Neural progenitor cell (in vitro differentiated cells): ENCODE measurements at places on chromosomes 12 and 14.
A peak's percentile ranks its signal among the peaks of the same experiment; 100 is the strongest.

DNA sequence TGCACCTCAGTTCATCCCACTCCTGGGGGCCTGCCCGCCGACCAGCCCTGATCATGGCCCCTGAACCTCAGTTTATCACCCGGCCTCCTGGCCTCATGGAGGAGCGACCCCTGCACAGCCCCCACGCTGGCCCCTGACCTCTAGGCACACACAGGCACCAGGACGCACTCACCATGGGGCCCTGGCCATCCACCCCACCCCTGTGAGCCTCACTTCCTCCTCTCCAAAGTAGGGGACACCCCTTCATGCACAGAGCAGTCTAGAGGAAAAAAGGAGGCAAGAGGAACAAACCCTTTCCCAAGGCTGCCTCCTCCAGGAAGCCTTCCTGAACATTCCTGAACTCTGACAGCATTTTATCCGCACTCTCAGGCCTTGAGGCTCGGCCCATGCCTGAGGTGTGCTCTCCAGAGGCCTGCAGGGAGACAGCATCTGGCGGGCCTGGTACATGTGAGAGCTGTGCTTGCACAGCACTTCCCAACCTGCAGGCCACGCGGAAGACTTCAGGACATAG is 39.4 kb downstream of the CCNK start:
- H3K27me3 ChIP-seq = no peaks in the 10 kb centered on the region
- DNase-seq = no peak
- peaks cover 48% of the 10 kb centered on the region for H3K4me1 ChIP-seq
- no peaks in the 10 kb centered on the region for H3K36me3 ChIP-seq
- no peak overlapping the region for H3K4me3 ChIP-seq

GRCh38 chr14:51513281-51513680 is 138.4 kb upstream of the FRMD6 start:
- no peak for DNase-seq
- no peak overlapping the region for H3K4me3 ChIP-seq
- H3K36me3 ChIP-seq = no peaks in the 10 kb centered on the region
- no peak overlapping the region for H3K27ac ChIP-seq

GRCh38 chr14:101231828-101232227 is 328.3 kb upstream of the RTL1 start:
- no peaks in the 10 kb centered on the region for H3K36me3 ChIP-seq
- no peak overlapping the region for H3K27ac ChIP-seq
- no peak for DNase-seq
- H3K27me3 ChIP-seq = no peaks in the 10 kb centered on the region
- H3K4me1 ChIP-seq = peaks cover 21% of the 10 kb centered on the region
- no peak overlapping the region for H3K4me3 ChIP-seq

DNA sequence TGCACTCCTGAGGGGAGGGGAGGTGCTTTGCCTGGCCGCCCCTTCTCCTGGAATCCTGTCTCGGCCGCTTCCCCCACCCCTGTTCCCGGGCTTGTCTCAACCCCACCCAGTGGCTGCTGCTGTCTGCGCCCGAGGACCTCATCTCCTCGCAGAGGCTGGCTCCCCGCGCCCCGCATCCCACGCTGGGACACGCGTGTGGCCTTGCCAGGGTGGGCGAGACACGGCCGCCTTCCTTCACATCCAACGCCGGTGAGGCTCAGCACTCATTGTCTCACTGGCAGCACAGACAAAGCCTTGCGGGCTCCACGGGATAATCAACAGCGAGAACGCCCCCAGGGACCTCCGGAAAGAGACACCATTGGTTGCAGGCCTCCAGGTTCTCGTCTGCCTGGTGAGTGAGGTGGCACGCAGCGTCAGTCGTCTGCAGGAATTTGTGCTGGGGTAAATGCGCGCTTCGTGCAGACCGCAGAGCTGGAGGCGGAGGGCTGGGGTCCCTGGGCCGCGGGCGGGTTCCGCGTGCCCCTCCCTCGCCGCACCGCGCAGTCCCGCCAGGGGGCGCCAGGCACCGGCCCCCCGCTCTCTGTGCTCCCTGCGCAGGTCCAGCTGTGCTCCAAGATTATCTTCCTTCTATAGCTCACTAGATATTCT is 26.8 kb downstream of the CCDC177 start:
- peak overlapping the region; percentile 44 for H3K4me3 ChIP-seq
- H3K27ac ChIP-seq = no peak overlapping the region
- DNase-seq = peak; percentile 87
- no peaks in the 10 kb centered on the region for H3K27me3 ChIP-seq

DNA sequence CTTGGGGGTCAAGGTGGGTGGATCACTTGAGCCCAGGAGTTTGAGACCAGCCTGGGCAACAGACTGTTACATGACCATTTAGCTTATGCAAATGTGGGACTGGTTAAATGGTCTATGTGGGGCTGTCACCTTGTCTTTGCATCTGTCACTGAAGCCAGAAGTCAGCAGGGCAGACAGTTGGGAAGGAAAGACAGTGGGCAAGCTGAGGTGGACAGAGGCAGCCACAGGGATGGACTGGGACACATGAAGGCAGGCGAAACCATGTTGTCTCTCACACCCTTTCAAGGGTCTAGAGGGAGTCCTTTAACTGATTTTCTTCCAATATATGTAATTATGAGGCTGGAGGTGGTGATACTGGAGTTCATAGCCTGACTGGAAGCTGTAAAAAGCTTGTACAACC is 426.4 kb downstream of the TMEM121 start:
- H3K36me3 ChIP-seq = no peaks in the 10 kb centered on the region
- no peak overlapping the region for H3K4me3 ChIP-seq
- H3K27ac ChIP-seq = no peak overlapping the region
- H3K27me3 ChIP-seq = no peaks in the 10 kb centered on the region
- DNase-seq = no peak

DNA sequence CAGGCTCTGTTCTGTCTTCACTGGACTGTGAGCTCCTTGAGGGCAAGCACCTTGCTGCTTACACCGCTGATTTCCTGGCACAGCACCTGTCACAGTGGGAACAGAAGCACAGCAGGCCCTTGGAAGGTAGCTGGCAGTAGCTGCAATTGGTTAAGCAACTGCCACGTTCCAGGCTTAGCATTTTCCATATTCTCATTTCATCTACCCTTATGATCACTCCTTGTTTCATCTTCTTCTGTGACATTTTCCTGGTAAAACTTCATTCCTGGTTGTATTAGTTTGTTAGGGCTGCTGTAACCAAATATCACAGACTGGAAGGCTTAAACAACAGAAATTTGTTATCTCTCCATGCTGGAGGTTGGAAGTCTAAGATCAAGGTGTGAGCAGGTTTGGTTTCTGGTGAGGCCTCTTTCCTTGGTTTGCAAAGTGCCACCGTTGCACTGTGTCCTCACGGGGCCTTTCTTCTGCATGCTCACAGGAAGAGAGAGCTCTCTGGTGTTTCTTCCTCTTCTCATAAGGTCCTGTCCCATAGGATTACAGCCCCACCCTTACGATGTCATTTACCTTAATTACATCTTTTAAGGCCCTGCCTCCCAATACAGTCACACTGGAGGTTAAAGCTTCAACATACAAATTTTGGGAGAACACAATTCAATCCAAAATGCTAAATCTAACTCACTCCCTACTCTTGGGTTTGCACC is 121.7 kb upstream of the CPSF6 start:
- no peak overlapping the region for H3K27ac ChIP-seq
- DNase-seq = no peak
- H3K4me1 ChIP-seq = no peaks in the 10 kb centered on the region
- no peak overlapping the region for H3K4me3 ChIP-seq
- no peaks in the 10 kb centered on the region for H3K36me3 ChIP-seq
- no peaks in the 10 kb centered on the region for H3K27me3 ChIP-seq

GRCh38 chr14:21521501-21521900 is 4.6 kb downstream of the SALL2 start:
- H3K27ac ChIP-seq = peak overlapping the region; percentile 76
- H3K4me3 ChIP-seq = peak overlapping the region; percentile 23
- peaks cover 23% of the 10 kb centered on the region for H3K36me3 ChIP-seq
- DNase-seq = no peak
- no peaks in the 10 kb centered on the region for H3K27me3 ChIP-seq

GRCh38 chr14:101956179-101956885 is 8.0 kb upstream of the DYNC1H1 start:
- no peak for DNase-seq
- no peak overlapping the region for H3K4me3 ChIP-seq
- H3K4me1 ChIP-seq = no peaks in the 10 kb centered on the region

GRCh38 chr14:103881268-103882201 is 34.2 kb upstream of the PPP1R13B start:
- H3K27ac ChIP-seq = no peak overlapping the region
- peaks cover 14% of the 10 kb centered on the region for H3K4me1 ChIP-seq
- no peak for DNase-seq
- peaks cover 13% of the 10 kb centered on the region for H3K27me3 ChIP-seq
- no peaks in the 10 kb centered on the region for H3K36me3 ChIP-seq
- no peak overlapping the region for H3K4me3 ChIP-seq

DNA sequence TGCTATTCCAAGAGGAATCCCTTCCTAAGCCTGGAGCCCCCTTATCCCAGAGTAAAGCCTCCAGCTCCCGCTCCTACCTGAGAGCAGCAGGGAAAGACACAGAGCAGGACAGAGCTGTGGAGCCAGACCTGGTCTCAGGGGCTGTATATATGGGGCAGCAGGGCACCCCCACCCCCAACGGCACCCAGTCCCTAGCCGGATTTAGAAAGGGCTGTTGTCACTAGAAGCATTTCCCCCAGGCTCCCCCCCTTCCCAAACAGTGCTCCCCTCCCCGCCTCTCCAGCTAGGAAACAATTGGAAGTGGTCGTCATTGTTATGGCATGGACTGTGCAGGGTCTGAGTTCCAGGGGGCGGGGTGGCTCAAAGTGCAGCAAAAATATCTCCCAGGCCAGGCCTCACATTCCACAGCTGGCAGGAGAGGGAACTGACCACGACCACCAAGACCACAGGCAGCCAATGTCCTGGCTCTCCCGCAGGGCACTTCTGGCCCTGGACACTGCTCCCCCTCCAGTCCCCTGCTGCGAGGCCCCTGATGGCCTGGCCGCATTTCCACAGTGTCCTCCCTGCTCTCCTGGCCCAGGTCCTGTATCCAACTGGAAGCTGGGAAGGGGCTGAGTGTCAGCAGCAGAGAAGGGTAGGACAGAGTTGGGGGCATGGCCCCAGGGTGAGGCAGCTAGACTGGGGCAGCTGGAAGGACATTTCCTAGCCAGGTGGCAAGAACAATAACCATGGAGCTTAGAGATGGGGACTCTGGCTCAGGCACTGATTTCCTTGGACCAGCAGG is at the start of gene MYH7:
TSS of gene MYH7 (minus strand) at position 118 of the 784 bp plus-strand sequence. CDS start 1,928 bp downstream, outside the sequence.
- H3K4me3 ChIP-seq = no peak within 1 kb of the TSS
- H3K27ac ChIP-seq = peak within 1 kb of the TSS; percentile 41
- H3K4me1 ChIP-seq = peaks cover 48% of the 10 kb centered on the region
- H3K36me3 ChIP-seq = no peaks in the 10 kb centered on the region
- H3K27me3 ChIP-seq = no peaks in the 10 kb centered on the region
- DNase-seq = peak; percentile 39

DNA sequence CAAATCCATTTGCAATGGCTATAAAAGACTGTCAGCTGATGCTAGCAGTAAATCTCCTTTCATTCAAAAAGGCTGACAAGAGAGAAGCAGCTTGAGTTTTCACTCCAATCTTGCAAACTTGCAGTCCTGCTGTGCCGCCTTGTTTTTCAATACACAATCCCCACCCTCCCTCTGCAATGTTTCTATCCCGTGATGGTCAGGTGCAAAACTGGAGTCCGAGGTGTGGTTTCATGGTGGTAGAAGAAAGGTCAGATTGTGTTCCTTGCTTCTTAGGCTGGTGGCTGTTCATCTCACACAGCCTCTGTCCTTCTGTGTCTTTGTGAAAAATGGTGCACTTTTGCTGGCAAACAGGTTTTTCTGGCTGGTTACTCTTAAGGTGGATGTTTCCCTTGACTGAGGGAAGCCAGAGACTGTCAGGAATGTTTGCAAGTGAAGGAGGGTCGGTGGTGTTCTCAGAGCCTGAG is 27.7 kb upstream of the TBX3 start:
- H3K27me3 ChIP-seq = peaks cover 71% of the 10 kb centered on the region
- H3K4me3 ChIP-seq = no peak overlapping the region
- H3K4me1 ChIP-seq = peaks cover 14% of the 10 kb centered on the region
- no peak overlapping the region for H3K27ac ChIP-seq

DNA sequence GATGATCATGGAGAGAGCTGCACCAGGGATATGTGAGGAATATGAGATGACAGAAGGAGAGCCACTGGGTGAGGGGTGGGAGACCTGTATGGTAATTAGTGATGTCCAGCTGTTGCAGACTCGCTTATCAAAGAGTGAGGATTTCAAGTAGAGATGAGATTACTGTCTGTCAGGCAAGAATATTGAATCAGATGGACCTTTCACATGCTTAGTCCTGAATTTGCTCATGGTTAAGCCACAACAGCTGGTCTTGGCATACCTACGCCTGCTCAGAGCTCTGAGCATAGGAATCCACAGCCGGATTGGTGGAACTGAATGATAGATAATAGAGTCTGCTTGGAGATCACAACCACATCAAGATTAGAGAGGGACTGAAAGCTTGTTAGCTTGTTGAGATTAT is 115.2 kb upstream of the ARHGAP5 start:
- H3K27me3 ChIP-seq = no peaks in the 10 kb centered on the region
- H3K36me3 ChIP-seq = no peaks in the 10 kb centered on the region
- DNase-seq = no peak

GRCh38 chr12:123908884-123909725 is 63.5 kb downstream of the CCDC92 start:
- peaks cover 3% of the 10 kb centered on the region for H3K4me1 ChIP-seq
- DNase-seq = no peak
- H3K27me3 ChIP-seq = no peaks in the 10 kb centered on the region
- no peak overlapping the region for H3K27ac ChIP-seq
- H3K4me3 ChIP-seq = no peak overlapping the region
- no peaks in the 10 kb centered on the region for H3K36me3 ChIP-seq

GRCh38 chr14:72643317-72643801 is 250.5 kb downstream of the DPF3 start:
- H3K36me3 ChIP-seq = no peaks in the 10 kb centered on the region
- H3K4me1 ChIP-seq = no peaks in the 10 kb centered on the region
- no peak for DNase-seq
- H3K27me3 ChIP-seq = no peaks in the 10 kb centered on the region
- no peak overlapping the region for H3K4me3 ChIP-seq
- H3K27ac ChIP-seq = no peak overlapping the region

GRCh38 chr14:24075485-24076301 is 4.3 kb downstream of the CPNE6 start:
- H3K4me1 ChIP-seq = peaks cover 29% of the 10 kb centered on the region
- H3K27me3 ChIP-seq = peaks cover 6% of the 10 kb centered on the region
- no peaks in the 10 kb centered on the region for H3K36me3 ChIP-seq
- DNase-seq = no peak
- H3K4me3 ChIP-seq = no peak overlapping the region

GRCh38 chr14:89479802-89480201 is 62.8 kb upstream of the FOXN3 start:
- H3K27ac ChIP-seq = no peak overlapping the region
- no peaks in the 10 kb centered on the region for H3K36me3 ChIP-seq
- H3K4me3 ChIP-seq = no peak overlapping the region
- no peak for DNase-seq

DNA sequence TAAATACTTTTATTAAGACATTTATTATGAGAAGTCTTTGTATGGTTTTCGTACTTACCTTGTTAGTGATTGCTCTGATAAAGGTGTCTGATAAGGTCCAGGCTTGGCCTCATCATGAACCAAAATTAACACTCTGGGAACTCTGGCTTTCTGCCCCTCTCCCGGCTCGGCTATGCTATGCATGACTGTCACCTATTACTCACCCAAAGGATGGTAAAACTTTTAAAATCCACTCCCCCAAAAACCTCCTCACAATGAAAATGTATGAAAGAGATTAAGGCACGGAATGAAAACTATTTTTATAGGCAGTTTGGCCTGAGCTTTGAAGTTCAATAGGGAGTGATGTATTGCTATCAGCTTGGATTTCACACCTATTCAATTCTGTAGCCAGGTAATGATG is 217.3 kb upstream of the TBX3 start:
- H3K27me3 ChIP-seq = no peaks in the 10 kb centered on the region
- H3K36me3 ChIP-seq = no peaks in the 10 kb centered on the region
- no peak overlapping the region for H3K4me3 ChIP-seq
- no peak for DNase-seq
- H3K4me1 ChIP-seq = no peaks in the 10 kb centered on the region
